GM23248 (cell line): ENCODE measurements at places on chromosomes 3 and 15.

DNA sequence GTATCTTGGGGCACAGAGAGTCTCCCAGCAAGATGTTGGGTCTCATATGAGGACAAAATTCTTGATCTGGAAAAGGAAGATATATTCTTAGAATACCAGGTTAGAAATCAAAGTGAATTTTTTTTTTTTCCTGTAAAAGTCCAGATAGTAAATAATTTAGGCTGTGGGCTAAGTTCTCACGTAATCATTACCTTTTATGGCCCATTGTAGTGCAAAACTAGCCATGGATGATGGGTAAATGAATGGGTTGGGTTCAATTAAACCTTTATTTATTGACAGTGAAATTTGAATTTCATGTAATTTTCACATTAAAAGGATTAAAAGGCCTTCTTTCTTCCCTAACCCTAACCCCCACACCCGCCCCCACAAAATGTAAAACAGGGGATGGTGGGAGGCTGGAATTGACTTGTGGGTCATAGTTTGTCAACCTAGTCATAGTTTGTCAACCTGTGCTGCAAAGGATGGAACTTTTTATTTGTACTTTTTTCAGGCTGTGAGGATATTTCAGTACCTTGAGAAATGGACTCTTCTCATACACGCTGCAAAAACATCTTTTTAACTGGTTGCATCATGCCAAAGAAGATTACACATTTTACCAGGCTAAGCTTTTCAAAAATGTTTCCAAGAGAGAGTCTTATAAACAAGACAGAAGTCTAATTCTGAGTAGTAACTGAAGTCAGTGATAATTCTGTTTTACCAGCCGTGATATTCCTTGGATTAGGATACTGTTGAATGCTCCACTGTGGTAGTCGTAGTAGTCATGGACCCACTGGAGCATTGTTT, 138.8 kb downstream of the AKAP13 start:
- peak; percentile 37 for DNase-seq

DNA sequence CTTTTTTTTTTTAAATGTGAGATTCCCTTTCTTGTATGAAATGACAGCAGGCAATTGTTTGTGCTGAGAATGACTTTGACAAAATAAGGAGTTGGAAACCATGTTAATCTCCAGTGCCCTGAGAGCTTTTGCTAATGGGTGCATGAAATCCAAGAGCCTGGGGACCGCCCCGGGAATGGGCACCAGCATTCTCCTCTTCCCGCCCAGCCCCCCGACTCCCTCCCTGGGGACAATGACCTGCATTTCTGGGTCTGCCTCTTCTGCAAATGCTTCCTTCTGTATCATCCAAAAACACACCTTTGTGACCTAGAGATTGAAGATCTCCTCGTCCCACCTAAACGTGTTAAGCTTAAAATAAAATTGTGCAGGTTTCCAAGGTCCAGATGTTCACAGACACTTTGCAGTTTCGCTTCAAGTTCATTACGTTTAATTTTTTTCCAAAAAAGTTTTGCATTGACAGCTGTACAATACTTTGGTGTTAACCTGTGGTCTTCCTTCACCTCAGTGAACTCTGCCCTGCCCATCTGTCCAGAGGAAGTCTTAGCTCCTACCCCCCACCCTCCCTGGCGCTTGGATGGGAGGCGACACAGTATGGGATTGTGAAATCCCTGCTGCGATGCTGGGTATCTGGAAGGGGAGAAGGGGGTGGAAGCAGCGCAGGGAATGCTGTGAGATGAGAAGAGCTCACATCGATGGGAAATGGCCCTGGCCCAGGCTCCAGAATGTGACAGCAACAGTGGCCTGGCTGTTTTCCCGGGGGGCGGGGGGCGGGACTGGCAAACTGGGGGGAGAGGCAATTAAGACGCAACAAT, 50.1 kb downstream of the TLE3 start:
- peak; percentile 41 for DNase-seq

DNA sequence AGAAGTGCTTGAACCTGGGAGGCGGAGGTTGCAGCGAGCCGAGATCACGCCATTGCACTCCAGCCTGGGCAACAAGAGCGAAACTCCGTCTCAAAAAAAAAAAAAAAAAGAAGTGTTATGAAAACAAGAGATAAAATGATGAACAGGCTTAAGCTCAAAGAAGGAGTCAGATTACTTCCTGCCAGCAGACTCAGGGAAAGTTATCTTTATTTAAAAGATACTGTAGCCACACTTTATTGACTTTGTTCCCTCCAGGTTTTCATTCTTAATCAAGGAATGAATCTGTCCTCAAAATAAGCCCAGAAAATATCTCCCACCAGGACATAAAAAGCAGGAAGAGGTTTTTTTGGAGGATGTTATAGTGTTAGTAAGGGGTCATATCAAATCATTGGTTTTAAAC, 176.5 kb upstream of the KCNMB2 start:
- no peak for DNase-seq

DNA sequence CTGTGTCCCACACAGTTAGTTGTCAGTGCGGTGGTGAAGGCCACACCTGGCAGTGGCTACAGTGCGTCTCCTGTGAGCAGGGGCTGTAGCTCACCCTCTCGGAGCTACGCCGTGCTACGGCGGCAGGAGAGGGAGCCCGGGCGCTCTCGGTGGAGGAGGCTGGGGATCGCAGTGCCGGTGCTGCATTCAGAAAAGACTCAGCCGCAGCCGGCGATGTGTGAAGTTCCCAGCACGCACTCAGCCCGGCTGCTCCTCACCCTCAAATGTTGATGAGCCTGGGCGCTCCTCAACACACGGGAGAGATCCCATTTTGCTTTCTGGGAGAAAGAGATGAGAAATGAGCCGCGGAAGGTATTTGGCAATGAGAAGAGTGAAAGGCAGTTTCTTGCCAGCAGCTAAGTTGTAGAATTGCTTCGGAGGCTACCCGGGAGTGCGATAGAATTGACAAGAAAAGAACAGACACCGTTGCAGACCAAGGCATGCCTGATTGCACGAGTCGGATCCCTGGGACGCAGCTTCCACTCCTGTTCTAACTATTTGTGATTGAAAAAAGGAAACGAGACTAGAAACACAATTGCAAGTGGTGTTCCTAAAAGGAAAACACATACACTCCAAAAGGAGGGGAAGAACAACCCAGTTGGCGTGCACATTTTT, at the start of gene UNC13C:
Gene UNC13C (plus strand): TSS at position 189 of the 654 bp plus-strand sequence. CDS start 34,463 bp downstream, outside the sequence.
- DNase-seq, result peak; percentile 3

GRCh38 chr3:185786956-185787877, 37.6 kb downstream of the IGF2BP2 start:
- no peak for DNase-seq

DNA sequence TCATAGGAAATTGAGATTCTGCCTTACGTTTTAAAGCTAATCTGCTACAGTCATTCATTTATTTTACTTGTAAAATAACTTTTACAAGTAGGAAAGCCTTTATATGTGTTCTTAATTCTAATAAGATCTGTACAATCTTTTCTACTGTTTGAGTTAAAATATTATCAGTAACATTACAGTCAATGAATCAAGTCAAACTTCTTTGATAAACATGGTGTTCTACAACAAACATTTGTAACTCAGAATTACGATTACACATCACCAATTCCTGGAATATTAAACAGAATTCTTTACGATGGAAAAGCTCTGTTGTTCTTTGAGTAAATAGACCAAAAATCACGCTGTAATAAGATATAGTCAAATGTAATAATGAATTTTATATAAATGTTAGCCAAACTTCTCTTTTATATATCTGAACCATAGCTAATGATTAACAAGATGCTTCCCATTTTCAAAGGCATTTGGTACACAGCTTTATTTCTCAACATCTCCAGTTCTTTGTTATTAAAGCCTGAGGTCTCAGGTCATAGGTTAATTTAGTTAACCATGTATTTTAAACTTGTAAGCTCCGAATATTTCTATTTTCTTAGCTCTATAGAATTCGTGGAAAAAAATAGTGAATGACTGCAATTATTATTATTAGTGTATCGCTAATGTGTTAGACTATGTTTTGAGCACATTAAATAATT, 232.4 kb downstream of the NAALADL2 start:
- no peak for DNase-seq

DNA sequence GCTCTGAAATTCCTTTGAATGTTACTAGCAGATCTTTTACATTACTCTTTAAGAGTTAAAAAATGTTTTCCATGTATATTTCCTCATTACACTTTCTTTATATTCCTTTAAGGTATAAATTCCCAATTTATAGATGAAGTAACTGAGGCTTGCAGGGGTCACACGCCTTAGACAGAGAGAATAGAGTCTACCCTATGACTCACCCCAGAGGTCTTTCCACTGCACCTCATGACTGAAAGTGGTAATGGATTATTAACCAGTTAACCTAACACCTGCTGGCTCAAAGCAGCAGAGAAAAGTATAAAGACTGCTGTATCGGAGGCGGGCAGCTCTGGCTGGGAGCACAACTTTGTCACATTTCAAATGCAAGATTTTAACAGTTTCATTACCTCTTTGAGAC, 37.7 kb downstream of the LDHAL6B start:
- no peak for DNase-seq

GRCh38 chr3:18656410-18656809, 231.3 kb upstream of the SATB1 start:
- no peak for DNase-seq

GRCh38 chr3:101677436-101678286, 729 bp upstream of the ZBTB11 start:
- DNase-seq, result no peak

GRCh38 chr3:104279617-104280016, 1087.1 kb upstream of the ALCAM start:
- DNase-seq, result peak; percentile 71

DNA sequence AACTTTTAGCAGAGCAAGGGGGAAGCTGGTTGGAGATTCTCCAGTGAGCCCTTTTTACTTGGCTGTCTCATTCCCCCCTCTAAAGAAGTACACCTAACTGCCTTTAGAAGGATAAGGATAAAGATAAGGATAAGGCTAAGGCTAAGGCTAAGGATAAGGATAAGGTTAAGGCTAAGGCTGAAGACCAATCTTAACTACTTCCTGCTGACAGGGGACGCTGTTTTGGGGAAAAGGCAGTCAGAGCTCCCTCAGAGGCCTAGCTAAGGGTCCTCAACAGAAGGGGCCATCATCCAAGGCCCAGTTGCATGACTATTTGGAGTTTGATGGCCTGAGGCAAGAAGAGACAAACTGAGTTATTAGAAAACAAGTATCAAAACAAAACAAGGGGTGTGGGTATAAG, 94.3 kb upstream of the ARPP21 start:
- no peak for DNase-seq
